HFFc6 (cell line): ENCODE measurements at places on chromosomes 5 and 9.

DNA sequence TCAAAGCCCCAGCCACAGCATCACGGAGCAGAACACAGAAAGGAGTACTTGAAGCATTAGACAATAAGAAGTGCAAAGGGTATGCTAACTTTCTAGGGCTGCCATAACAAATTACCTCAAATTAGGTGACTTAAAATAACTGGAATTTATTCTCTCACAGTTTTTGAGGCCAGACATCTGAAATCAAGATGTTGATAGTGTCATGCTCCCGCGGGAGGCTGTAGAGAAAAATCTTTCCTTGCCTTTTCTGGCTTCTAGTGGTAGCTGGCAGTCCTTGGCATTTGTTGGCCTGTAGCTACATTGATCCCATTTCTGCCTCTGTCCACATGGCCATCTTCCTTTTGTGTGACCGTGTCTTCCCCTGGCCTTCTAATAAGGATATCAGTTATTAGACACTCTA is 51.9 kb upstream of the SPDL1 start:
- no peak overlapping the region for H3K4me3 ChIP-seq
- H3K4me1 ChIP-seq, result no peaks in the 10 kb centered on the region
- no peak for DNase-seq
- peaks cover 13% of the 10 kb centered on the region; the same call in 1 of the 2 replicates for H3K27me3 ChIP-seq
- H3K36me3 ChIP-seq, result no peaks in the 10 kb centered on the region

- no peak overlapping the region for H3K4me3 ChIP-seq
- H3K27me3 ChIP-seq, result no peaks in the 10 kb centered on the region; the same call in 1 of the 2 replicates
- H3K36me3 ChIP-seq, result no peaks in the 10 kb centered on the region
- DNase-seq, result no peak
- H3K27ac ChIP-seq, result no peak overlapping the region
- peaks cover 19% of the 10 kb centered on the region; the same call in 1 of the 2 replicates for H3K4me1 ChIP-seq
These were observed 8.7 kb upstream of the HAPLN1 start for GRCh38 chr5:83729362-83729761.

- no peak overlapping the region for H3K4me3 ChIP-seq
- DNase-seq, result no peak
- peak overlapping the region; percentile 68; the same call in 1 of the 2 replicates for H3K27ac ChIP-seq
- H3K36me3 ChIP-seq, result 0 out of 2 replicates have a peak, but pooled peaks cover 5% of the 10 kb centered on the region
- H3K4me1 ChIP-seq, result peaks cover 41% of the 10 kb centered on the region
These were observed 35.9 kb downstream of the MAMDC2 start for GRCh38 chr9:70079417-70080037.

GRCh38 chr9:111078391-111079038 is 40.2 kb upstream of the LPAR1 start:
- H3K36me3 ChIP-seq, result no peaks in the 10 kb centered on the region
- H3K27me3 ChIP-seq, result no peaks in the 10 kb centered on the region
- no peak overlapping the region for H3K27ac ChIP-seq
- no peak for DNase-seq
- H3K4me3 ChIP-seq, result no peak overlapping the region

DNA sequence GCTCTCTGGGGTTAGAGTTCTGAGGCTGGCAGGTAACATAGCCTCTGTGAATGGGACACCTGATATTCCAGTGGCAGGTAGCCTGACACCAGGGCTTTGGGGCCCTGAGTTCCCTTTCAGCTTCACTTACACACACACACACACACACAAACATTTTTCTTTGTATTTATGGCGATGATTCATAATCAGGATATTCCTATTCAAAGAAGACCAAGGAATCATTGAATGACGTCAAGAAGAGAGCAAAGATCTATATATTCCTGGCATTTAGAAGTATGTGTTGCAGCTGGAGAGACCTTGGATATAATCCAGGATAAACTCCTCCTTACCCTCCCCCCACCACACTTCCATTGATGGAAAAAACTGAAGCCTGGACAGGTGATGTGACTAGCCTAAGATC is 7.9 kb upstream of the ENTREP1 start:
- peaks cover 8% of the 10 kb centered on the region for H3K36me3 ChIP-seq
- no peak overlapping the region for H3K27ac ChIP-seq
- no peak for DNase-seq
- H3K27me3 ChIP-seq, result peaks cover 23% of the 10 kb centered on the region
- no peaks in the 10 kb centered on the region for H3K4me1 ChIP-seq

GRCh38 chr9:34334337-34334824 is 5.0 kb downstream of the NUDT2 start:
- H3K36me3 ChIP-seq, result peaks cover 11% of the 10 kb centered on the region
- no peak for DNase-seq
- no peak overlapping the region; the same call in 1 of the 2 replicates for H3K27ac ChIP-seq
- peaks cover 4% of the 10 kb centered on the region for H3K27me3 ChIP-seq
- H3K4me3 ChIP-seq, result no peak overlapping the region

DNA sequence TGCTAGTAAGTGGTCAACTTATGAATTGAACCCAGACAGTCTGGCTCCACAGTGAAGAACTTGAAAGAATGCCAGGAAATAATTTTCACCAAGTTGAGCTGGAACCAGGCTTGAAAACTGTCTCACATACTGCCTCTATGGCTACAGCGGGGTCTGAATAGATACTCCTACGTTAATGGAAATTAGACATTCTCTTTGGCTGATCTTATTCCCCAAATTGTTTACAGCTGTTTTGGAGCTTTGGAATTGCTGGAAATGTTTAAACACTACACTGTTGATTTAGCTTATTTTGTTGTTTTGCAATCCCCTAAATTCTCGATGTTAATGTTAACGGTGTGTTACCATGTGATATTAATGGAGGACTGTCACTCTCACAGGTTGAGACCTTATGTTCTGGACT is 146.4 kb downstream of the FBXL7 start:
- H3K36me3 ChIP-seq, result peaks cover 24% of the 10 kb centered on the region
- H3K27me3 ChIP-seq, result peaks cover 4% of the 10 kb centered on the region; the same call in 1 of the 2 replicates
- H3K4me3 ChIP-seq, result no peak overlapping the region
- no peak overlapping the region for H3K27ac ChIP-seq
- H3K4me1 ChIP-seq, result peaks cover 31% of the 10 kb centered on the region

GRCh38 chr9:3215658-3216057 is 310.1 kb downstream of the RFX3 start:
- no peak for DNase-seq
- H3K4me3 ChIP-seq, result no peak overlapping the region
- H3K4me1 ChIP-seq, result no peaks in the 10 kb centered on the region
- H3K36me3 ChIP-seq, result no peaks in the 10 kb centered on the region
- peaks cover 3% of the 10 kb centered on the region; the same call in 1 of the 2 replicates for H3K27me3 ChIP-seq
- no peak overlapping the region for H3K27ac ChIP-seq

DNA sequence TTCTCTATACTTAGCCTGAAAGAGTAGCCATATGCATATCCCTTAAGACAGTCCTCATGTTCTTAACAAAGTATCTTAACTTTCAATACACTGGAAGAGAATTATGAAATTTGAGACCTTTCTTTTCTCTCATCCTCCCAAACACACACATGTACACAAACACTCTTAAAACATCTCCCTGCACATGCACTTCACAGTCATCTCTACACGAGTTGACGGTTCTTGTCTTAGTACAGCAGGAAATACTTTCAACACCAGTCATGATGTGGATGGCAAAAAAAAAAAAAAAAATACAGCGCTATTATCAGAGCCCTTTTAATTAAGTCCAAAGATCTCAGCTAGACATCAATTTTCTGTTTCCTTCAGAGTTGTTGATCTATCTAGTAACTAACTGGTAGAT is 43.6 kb upstream of the PCSK1 start:
- no peaks in the 10 kb centered on the region for H3K36me3 ChIP-seq
- DNase-seq, result peak; percentile 18
- H3K27me3 ChIP-seq, result no peaks in the 10 kb centered on the region; the same call in none of the 2 replicates
- peaks cover 16% of the 10 kb centered on the region for H3K4me1 ChIP-seq
- H3K27ac ChIP-seq, result no peak overlapping the region

DNA sequence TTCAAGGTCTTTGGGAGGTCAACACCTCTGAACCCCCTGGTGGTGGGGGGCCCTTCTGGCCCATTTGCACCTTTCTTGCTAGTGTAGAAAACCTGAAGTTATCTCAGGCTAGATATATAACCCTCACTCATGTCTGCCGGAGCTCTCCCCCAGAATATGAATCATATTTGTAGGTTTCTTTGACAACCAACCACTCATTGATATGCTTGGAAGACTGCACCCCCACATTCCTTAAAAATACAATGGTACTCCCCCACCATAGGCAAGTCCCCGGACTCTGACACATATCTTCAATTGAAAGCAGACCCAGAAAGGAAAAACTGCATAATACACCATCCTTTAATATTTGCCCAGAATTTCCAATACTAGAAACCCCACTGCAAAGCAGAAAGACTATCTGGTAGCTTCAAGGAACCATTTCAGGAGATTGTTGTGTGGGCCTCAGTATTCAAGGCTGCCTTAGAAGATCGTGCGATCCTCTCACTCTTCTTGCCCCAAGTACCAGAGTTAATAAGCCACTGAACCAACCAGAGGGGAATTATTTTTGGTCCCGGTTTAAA is 978 bp upstream of the UBE2B start:
- peak overlapping the region; percentile 99 for H3K27ac ChIP-seq
- no peak for DNase-seq
- H3K27me3 ChIP-seq, result peaks cover 9% of the 10 kb centered on the region
- peaks cover 19% of the 10 kb centered on the region for H3K36me3 ChIP-seq
- H3K4me3 ChIP-seq, result peak overlapping the region; percentile 98

- H3K27me3 ChIP-seq, result peaks cover 1% of the 10 kb centered on the region
- no peak overlapping the region for H3K4me3 ChIP-seq
- no peak overlapping the region for H3K27ac ChIP-seq
- no peaks in the 10 kb centered on the region for H3K36me3 ChIP-seq
- peaks cover 37% of the 10 kb centered on the region for H3K4me1 ChIP-seq
These were observed 10.6 kb downstream of the TAS2R1 start for GRCh38 chr5:9619331-9620092.

GRCh38 chr9:112337547-112337946 is 4.1 kb upstream of the PTBP3 start:
- no peak overlapping the region for H3K4me3 ChIP-seq
- H3K27ac ChIP-seq, result no peak overlapping the region
- H3K4me1 ChIP-seq, result peaks cover 39% of the 10 kb centered on the region
- no peaks in the 10 kb centered on the region for H3K36me3 ChIP-seq
- no peaks in the 10 kb centered on the region; the same call in 1 of the 2 replicates for H3K27me3 ChIP-seq

- peaks cover 14% of the 10 kb centered on the region for H3K4me1 ChIP-seq
- H3K27ac ChIP-seq, result no peak overlapping the region
- DNase-seq, result peak; percentile 2
- H3K27me3 ChIP-seq, result peaks cover 52% of the 10 kb centered on the region
These were observed 42.5 kb upstream of the SH3PXD2B start for GRCh38 chr5:172496671-172497371.

DNA sequence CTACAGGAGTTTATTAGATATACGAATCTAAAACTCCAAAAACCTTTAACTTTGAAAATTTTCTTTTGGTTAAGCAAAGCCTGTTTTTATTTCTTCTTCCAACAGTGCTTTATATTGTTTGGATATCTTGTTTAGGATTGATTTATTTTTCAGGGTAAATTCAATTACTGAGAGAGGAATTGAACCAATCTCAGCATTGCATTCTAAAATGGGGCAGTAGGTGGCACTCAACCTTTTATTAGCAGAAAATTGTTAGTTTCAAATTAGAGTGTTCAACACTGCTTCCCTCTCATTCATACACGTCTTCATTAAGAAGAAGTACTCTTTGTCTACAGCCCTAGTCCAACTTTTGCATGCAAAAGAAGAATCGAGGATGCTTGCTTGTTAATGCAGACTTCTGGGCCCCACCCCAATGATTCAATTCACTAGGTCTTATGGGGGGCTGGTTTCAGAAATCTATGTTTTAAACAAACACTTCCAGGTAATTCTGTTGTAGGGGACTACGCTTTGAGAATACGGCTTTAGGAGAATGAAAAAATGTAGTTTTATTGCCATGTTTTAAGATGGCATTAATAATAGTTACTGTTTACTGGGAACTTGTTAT is 26.6 kb downstream of the MRPL22 start:
- no peak overlapping the region for H3K4me3 ChIP-seq
- H3K4me1 ChIP-seq, result peaks cover 20% of the 10 kb centered on the region
- no peak overlapping the region for H3K27ac ChIP-seq
- peaks cover 9% of the 10 kb centered on the region for H3K36me3 ChIP-seq

DNA sequence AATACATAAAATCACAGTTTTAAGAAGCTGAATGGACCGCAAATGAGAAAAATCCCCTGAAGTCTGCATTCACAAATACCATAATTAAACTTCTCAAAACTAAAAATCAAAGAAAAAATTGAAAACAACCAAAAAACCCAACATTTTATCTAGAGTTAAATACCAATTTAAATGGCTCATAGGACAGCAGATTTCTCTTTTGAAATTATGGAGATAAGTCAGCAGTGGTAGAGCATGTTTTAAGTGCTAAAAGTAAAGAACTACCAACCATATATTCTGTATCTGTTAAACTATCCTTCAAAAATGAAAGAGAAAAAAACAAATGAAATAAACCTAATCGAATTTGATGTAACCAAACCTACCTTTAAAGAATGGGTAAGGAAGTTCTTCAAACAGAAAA is 862.8 kb downstream of the TAF11L14 start:
- no peak overlapping the region for H3K4me3 ChIP-seq
- H3K27me3 ChIP-seq, result no peaks in the 10 kb centered on the region
- no peak overlapping the region for H3K27ac ChIP-seq
- no peak for DNase-seq
- H3K36me3 ChIP-seq, result peaks cover 5% of the 10 kb centered on the region; the same call in 1 of the 2 replicates
- H3K4me1 ChIP-seq, result no peaks in the 10 kb centered on the region
